ENCODE measurements at places on chromosomes 11 and 22. TPM values are rescaled to one million over a fixed set of nuclear protein-coding genes. Genes with fewer than 3 reads are reported as not detected.

- peak; percentile 75 for DNase-seq
Measured at GRCh38 chr22:50267591-50268390, 2.4 kb downstream of the MAPK11 start.

DNA sequence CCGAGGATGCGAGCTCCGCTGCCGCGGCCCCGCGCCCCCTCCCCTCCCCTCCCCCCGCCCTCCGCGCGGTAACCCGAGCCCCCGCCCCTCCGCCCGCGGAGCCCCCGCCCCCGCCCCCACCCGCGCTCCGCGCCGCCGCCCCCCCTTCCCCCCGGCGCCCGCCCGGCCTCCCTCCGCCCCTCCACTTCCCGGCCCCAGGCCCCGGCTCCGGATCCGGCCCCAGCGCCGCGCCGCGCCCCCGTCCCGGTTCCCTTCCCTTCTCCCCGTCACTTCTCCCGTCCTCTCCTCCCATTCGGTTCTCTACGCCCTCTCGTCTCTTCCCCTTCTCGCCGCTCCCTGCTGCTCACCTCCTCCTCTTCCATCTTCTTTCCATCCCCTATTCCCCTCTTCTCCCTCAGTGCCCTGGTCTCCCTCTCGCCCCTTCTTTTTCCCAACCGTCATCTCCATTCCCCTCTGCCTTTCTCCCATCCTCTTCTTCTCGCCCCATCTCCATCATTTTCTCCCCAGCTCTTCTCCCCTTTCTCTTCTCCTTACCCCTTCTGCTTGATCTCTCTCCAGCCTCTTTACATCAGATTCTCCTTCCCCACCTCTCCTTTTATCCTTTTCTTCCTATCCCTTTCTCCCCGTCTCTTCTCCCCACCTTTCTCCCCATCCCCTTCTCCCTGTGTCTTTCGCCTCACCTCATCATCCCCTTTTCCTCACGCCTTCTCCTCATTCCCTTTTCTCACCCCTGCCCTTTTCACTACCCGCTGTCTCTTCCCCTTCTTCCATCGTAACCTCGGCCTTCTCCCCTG is at the start of gene DCHS1:
Gene DCHS1 (minus strand): TSS at position 20 of the 794 bp plus-strand sequence. CDS start 14,196 bp downstream, outside the sequence.
- DNase-seq, result peak; percentile 51

- DNase-seq, result no peak
Measured at GRCh38 chr11:9982127-9982795, 311.8 kb downstream of the SBF2 start.

DNA sequence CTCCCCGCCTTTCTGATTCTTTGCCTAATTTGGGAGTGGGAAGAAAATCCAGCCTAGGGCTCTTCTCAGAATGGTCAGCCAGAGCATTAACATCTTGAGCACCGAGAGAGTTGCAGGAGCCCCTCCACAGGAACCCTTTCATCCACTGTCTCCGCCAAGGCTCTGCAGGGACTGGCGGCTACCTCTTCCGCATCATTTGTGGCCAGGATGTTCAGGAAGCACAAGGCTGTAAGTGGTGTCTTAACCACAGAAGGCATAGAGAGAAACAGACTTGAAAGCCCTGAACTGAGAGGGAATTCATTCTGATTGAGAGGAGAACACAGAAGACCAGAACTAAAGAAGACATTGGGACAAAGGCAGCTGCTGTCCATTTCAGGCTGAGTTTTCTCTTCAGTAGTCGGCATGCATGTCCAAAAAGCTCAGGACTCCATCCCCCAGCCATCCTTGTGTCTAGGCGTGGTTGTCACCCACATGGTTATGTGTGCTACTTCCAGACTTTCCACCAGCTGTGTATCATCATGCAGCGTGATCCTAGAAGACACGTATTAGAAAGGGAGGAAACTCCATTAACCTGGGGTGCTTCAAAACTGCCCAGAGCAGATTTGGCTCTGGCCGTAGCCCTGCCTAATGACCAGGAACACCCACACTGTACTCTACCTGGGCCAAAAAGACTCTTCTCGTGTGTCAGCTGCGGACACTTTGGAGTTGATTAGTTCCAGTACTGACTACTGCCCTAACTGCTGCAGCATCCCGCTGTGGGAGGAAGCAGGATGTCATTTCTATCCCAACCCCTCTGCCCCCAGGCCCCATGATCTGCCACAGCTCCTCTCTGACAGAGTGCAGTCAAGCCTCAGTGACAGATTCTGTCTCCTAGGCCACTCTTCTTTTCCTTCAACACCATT is 725.1 kb downstream of the NTM start:
- no peak for DNase-seq

DNA sequence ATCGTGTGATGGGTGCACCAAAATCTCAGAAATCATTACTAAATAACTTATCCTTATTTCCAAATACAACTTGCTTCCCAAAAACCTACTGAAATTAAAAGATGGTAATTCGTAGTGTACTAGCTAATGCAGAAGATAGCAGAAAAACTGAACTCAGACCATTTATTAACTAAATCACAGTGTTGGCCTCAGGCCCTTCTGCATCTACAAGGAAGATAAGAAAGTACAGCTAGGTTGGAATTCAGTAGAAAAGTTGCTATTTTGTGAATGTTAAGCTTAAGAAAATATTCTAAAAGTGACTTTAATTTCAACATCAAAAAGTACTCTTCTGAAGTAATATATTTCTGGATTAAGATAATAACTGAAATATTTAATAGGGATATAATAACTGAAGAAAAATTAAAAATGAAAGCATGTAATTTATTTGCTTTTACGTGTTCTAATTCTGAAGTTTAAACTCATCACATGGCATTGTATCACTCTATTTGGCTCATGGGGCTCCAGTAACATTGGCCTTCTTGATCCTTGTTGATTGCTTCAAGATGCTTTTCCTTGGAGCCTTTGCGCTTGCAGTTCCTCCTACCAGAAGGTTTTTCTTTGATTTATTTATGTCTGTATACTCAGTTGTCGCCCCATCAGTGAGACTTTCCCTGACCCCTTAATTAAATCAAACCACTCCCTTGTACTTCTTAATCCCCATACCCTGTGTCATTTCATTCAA is 847.9 kb upstream of the ANO3 start:
- no peak for DNase-seq

DNA sequence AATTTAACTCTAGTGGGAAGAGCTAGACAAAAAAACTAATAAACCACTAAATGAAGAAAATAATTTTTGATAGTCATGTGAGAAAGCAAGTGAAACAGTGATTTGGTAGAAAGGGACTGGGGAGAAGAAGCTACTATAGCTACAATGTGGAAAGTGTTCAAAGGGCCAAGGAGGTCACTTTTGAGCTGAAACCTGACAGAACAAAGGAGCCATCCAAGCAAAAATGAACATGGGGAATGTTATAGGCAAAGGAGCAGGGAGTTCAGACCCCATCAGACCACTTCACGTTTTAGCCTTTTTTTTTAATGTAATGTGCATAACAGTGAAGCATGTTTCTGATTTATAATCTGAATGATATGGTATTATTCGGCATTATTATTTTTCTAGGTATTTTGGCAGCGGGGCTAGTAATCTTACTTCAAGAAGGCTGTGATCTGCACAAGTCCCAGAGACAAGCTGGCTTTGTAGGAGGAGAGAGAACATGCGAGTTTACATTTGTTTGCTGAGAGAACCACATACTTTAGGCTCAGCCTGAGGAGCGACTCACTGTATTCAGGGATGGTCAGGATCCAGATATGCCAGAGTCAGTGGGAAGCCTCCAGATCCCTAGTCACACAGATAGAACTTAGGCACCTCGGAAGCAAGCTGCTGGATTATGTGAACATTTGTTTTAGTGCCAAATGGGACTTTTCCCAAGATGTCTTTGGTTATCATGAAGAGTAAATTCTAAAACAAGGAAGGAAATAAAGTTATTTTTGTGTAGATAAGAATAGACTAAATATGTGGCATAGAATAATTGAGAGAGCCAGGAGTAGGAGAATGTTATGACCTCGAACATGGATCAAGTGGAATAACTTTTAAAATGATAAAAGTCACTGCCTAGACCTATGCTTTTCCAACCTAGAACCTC is 118.6 kb downstream of the TRIM44 start:
- no peak for DNase-seq

GRCh38 chr11:44112091-44112821 is 16.8 kb downstream of the EXT2 start:
- no peak for DNase-seq

DNA sequence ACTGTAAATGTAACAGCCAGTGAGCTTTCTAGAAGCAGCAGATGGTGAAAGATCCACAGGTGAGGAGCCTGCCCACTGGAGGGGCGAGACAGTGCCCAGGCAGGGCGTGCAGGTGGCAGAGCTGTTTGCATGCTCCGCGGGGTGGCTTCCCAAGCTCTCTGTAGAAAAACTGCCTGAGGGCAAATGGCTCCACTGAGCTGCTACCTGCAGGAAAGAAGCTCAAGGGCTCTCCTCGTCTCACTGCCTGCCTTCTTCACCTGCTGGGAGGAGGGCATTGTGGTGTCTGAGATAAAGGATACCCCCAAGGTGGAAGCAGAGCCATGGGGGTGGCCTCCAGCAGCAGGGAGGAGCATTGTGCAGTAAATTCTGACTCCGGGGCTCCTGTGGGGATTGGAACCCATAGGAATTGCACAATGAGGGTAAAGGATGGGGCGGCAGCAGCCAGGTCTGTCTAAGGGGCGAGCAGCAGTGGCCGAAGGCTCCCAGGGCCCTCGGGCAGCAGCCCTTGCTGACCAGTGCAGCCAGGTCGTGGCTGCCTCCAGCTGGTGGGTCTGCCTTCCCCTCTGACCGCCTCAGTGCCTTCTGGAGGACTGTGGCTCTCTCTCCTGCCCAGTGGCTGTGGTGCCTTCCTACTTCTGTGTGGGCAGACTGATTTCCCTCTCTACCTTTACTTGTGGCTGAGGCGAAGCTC is 28.0 kb upstream of the CABP7 start:
- no peak for DNase-seq

DNA sequence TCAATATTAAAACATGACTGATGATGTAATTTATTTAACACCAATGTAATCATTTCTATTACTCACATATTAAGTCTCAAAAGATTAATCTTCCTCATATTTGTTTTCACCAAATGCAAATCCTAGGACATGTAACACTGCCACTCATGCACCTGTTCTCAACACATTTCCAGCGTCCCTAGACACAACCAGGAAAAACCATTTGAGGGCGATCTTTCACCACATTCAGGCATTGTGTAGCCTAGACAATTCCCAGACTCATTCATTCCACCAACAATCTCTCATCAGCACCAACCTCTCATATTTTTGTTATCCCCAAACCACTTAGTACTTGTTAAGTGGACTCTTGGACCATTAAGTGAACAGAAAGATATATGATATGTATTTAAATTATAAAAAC is 66.1 kb downstream of the SLC36A4 start:
- no peak for DNase-seq

- DNase-seq, result no peak
Measured at GRCh38 chr11:110305169-110306018, 9.0 kb upstream of the RDX start.

DNA sequence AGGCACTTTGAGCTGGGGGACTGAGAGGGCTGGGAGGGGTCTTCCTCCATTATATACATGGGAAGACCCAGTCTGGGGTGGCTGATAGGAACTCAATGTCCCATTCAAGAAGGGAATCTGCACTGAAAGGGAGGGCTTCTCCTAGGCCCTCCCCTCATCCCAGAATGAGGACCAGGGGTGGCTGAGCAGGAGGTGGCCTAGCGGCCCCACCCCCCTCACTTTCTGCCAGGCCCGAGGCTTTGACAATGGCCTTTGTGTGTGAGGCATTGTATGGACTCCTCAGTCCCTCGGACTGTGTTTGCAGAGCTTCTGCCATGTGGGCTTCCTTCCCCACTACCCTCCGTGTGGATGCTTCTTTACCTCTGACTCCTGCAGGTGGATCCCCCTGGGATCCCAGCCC is 65.7 kb downstream of the NECTIN1 start:
- no peak for DNase-seq

DNA sequence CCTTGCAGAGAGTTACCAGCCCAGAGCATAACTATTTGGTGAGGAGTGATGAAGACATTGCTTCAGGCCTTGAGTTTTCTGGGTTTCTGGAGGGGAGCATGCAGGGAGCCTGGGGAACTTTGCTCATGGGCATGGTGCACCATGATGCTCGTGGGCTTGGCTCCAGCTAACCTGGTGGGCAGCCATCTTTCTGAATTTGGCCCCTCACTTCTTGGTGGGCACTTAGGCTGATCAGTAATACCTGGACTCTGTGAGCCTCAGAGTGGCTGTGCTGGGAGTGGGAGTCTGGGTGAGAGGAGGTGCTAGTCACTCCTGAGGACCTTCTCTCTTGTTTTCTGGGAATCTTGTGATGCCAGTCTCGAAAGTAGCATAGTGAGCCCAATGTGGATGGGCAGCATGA is 30.6 kb downstream of the AMPD3 start:
- no peak for DNase-seq

GRCh38 chr11:29446132-29446531 is 570.7 kb downstream of the KCNA4 start:
- no peak for DNase-seq

DNA sequence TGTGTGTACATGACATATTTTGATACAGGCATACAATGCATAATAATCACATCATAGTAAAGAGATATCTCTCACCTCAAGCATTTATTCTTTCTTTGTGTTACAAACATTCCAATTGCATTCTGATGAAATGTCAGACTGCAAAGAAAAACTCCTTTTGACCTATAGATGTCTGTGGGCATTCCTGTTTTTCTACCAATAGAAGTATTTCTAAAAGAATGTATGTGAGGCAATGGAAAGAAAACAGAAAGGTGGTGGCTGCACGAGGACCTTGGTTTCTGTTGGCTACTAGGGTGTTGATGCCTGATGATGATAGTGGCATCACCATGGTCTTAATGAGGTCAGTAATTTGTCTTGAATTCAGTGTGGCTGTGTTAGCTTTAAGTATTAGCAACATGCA is 137.0 kb upstream of the ANO3 start:
- DNase-seq, result no peak

MMP27 gene
- not detected for total RNA-seq

C11orf68 gene
- 19.9 TPM for total RNA-seq

CEP164 gene
- total RNA-seq, result 45.6 TPM

HEPN1 gene
- not detected for total RNA-seq

OR6Q1 gene
- total RNA-seq, result not detected

DLG2 gene
- 2.9 TPM for total RNA-seq

IL17REL gene
- not detected for total RNA-seq

OSM gene
- total RNA-seq, result 18.1 TPM

All from natural killer cell (primary cell).